ENCODE measurements at places on chromosomes 2 and 18. TPM values are rescaled to one million over a fixed set of nuclear protein-coding genes. Genes with fewer than 3 reads are reported as not detected.

The PFN4 gene
- 0.28 TPM for total RNA-seq

DNA sequence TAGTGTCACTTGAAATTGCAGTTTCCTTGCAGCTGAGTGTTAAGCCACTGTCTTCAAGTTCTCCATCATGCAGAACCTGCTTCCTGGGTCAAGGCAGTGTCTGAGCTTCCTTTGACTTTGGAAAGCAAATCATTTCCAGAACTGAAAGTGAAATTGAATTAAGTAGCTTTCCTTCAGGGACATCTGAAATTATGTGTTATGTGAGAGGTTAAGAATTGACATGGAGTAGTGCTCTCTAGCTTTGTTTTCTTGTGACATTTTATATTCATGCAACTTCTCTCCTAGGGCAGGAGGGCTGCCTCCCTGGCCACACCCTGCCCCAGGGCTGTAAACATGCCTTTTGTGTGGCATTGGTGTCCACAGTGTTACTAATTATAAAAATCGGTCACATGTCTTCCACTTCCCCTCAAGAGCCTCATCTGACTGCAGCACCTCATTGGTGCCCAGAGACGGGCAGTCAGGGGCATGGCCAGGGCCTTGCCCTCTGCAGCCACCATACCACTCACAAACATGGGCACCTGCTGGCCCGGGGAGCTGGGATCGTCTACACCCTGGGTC lies 14.4 kb downstream of the RAB12 start:
- H3K27me3 ChIP-seq: no peaks in the 10 kb centered on the region
- no peak overlapping the region for H3K27ac ChIP-seq
- no peak for DNase-seq
- no peak overlapping the region for H3K4me3 ChIP-seq
- peaks cover 17% of the 10 kb centered on the region for H3K36me3 ChIP-seq

The HOXD3 gene
- total RNA-seq: not detected

DNA sequence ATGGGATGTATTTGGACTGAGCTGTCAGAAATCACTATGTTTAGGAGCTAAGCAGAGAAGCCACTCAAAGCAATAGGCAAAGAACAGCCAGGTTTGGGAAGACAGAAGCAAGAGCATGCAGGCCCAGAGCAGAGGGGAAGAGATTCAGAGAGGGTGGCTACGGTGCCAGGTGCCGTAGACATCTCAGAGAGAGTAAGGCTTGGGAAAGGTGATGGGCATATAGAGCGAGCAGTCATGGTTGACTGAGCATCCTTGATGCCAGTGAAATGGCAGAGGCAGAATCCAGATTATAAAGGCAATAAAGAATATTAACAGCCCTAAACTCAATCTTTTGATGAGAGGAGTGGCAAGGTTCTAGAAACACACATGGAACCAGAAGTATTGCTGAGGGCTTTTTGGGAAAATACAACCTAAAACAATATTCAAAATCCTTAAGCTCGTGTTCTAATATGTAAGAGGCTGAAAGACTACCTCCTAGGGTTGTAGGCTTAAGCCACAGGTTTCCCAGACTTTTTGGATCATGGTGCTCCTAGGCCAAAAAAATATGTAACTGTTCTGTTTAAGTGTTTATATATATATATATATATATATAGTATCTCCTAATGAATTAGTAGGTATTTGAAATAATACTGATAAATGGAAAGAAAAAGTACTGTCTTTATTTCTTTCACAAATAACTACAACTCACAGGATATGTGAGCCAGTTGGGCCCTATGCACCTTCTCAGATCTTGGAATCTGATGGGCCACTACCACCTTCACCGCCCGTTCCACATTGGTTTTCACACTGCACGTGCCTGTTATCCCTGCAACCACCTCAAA lies 113.3 kb downstream of the MYCN start:
- no peaks in the 10 kb centered on the region for H3K36me3 ChIP-seq
- no peak for DNase-seq
- no peaks in the 10 kb centered on the region for H3K4me1 ChIP-seq
- H3K27me3 ChIP-seq: no peaks in the 10 kb centered on the region
- H3K4me3 ChIP-seq: no peak overlapping the region
